Esophagus muscularis mucosa (tissue), 4 donors: ENCODE measurements at places on chromosomes 11 and 22.

DNA sequence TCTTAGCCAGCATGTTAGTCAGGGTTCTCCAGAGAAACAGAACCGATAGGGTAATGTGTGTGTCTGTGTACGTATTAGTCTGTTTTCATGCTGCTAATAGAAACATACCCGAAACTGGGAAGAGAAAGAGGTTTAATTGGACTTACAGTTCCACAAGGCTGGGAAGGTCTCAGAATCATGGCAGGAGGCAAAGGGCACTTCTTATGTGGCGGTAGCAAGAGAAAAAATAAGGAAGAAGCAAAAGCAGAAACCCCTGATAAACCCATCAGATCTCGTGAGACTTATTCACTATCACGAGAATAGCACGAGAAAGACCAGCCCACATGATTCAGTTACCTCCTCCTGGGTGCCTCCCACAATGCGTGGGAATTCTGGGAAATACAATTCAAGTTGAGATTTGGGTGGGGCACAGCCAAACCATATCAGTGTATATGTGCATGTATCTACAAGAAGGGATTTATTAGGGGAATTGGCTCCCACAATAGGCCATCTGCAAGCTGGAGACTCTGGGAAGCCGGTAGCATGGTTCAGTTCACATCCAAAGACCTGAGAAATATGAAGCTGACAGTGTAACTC lies 173.7 kb upstream of the NECTIN1 start:
- no peak for DNase-seq

DNA sequence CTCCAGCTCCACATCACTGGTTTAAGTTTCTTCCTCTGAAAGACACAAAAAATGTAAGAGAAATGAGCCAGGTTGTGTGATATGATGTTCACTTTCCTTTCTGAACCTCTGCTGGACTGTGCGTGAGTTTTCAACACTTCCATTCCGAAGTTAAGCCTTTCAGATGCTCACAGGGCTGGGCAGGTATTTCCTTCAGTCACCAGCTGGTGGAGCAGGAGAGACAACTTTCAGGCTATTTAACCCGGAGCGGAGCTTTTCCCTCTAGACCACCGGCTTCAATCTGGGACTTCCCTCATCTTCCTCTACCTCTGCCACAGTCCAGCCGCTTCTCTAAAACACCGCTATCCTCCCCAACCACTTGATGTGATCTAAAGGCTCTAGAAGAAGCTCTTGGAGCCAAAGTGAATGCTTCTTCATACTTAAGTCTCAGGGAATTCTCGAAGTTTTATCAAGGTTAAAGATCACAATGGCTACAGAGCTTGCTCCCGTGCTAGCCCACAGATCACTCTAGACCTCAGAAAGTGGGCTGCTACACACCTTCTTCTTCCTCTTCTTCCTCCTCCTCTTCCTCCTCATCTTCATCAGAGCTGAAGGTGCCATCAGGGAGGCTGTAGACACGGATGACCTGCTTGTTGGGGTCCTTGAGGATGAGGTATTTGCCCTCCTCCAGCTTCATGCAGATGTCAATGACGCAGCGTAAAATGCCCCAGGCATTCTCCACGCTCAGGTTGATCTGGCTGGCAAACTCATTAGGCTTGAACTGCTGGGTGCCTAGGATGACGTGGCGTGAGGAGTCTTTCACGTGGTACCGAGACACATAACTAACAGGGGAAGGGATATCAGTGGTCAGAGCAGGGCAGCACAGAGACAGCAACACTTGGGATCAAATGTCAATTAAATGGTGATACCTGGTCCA lies 4.4 kb upstream of the FOXRED2 start:
- DNase-seq = no peak

- no peak for DNase-seq
These were observed 3.3 kb downstream of the PITPNM1 start for GRCh38 chr11:67501854-67502253.

- no peak for DNase-seq
These were observed 106.5 kb upstream of the CSNK2A3 start for GRCh38 chr11:11459578-11459977.

DNA sequence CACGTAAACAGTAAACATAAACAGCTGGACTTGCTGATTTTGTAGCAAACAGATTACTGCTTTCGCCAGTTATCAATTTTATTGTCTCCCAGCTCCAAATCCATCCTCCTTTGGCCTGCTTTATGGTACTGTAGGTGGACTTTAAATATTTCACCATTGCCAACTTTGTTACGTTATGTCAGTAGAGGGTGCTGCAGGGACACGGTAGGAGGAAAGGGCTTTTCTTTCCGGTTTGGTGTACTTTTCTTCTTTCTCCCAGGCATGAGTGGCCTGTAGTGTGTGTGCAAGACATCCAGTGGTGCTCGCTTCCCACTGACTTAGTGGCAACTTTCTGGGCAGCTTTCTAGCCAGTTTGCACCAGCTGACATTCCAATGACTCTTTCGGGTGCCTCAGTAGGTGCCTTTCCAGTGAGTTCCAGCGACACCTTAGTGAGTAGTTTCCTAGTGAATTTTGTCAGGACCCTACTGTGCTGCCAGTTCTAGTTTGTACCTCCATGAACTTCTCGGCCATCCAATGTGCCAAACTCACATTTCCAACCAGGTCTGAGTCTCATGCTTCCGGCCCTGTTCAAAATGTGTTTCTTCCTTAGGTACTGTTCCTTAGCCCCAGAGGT lies 267.6 kb upstream of the TENM4 start:
- no peak for DNase-seq

DNA sequence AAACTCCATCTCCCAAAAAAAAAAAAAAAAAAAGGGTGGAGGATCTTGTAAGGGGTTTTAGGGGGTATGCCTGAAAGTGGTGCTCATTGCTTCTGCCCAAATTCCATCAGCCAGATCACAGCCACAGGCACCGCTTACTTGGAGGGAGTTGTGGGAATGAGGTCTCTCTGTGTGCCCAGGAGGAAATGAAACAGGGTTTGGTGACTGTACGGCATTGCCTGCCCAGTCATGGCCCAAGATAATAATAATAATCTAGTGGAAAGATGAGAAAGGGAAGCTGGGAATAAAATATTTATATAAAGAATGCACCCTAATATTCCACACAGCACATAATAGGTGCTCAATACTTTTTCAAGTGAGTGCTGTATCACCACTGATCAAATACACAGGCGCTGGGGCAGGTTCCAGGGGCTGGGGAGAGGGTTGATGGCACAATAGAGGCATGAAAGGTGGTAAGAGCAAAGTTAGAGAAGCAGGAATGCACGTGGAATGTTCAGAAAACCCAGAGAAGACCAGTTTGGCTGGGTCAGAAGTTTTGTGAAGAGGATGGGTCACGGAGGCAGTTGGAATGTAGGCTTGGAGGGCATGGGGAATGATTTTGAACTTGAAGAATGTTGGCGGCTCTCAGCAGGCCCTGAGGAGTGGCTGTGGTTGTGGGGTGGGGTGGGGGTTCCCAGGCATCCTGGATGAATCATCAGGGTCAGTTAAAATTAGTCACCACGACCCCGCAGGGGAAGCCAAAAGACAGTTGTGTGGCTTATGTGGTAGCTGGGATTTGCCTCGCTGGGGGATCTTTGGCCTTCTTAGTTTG lies 12.5 kb upstream of the MB start:
- peak; percentile 94 for DNase-seq

DNA sequence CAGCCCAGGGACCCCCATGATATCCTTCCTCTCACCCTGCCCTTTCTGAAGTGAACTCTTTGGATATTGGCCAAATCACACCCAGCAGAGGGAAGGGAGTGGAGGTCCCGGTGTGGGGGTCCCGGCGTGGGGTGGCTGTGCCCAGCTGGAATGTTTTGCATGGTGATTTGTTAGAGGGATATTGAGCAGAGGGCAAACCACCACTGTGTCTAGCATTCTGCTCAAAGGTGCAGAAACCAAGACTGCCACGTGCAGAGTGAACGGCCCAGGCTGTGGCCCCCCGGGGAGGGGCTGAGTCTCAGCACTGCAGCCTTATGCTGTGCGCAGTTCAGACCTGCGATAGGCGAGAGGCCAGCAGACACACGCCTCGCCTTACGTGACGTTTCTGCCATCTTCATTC lies 7.9 kb upstream of the BID start:
- DNase-seq = no peak
